ENCODE measurements at places on chromosomes 12 and 14. TPM values are rescaled to one million over a fixed set of nuclear protein-coding genes. Genes with fewer than 3 reads are reported as not detected.

The HEATR5A gene
- 15.2 TPM for total RNA-seq

GRCh38 chr14:52020161-52020714 is 30.9 kb downstream of the RTRAF start:
- H3K4me3 ChIP-seq: no peak overlapping the region
- no peak for DNase-seq
- peaks cover 21% of the 10 kb centered on the region for H3K4me1 ChIP-seq
- no peaks in the 10 kb centered on the region for H3K36me3 ChIP-seq
- no peaks in the 10 kb centered on the region for H3K27me3 ChIP-seq
- no peak overlapping the region for H3K27ac ChIP-seq

The LHX5 gene
- not detected for total RNA-seq

The SLC17A8 gene
- total RNA-seq: not detected

- DNase-seq: no peak
- no peaks in the 10 kb centered on the region for H3K4me1 ChIP-seq
- no peaks in the 10 kb centered on the region for H3K27me3 ChIP-seq
- no peaks in the 10 kb centered on the region for H3K36me3 ChIP-seq
Measured at GRCh38 chr12:712172-712863, 40.1 kb upstream of the WNK1 start.

DNA sequence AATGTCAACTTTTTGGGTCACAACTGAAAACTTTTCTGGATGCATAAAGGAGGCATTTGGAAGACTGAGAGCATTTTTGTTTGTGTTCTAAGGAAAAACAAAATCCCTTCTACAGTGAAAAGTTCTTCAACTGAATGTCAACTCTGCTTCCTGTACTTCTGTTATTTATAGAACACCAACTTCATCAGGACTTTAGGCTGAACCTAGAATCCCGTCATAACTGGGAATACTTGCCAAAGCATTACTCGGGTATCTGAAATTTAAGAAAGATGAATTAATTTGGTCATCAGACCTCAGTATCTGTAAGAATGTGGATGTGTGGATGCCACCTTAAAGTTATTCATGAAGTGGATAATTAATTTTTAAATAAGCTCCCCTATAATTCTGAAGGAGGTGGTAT is 73.2 kb downstream of the FERMT2 start:
- H3K27me3 ChIP-seq: no peaks in the 10 kb centered on the region
- peaks cover 57% of the 10 kb centered on the region for H3K36me3 ChIP-seq
- no peak overlapping the region for H3K4me3 ChIP-seq

The PIP4K2C gene
- 11.2 TPM for total RNA-seq

The DLST gene
- total RNA-seq: 157 TPM

The RAD9B gene
- 2.0 TPM for total RNA-seq

GRCh38 chr14:105733081-105734065 is 207.0 kb downstream of the TMEM121 start:
- H3K27ac ChIP-seq: no peak overlapping the region
- no peak overlapping the region for H3K4me3 ChIP-seq
- no peaks in the 10 kb centered on the region for H3K36me3 ChIP-seq
- no peaks in the 10 kb centered on the region for H3K4me1 ChIP-seq
- DNase-seq: no peak

The TAS2R30 gene
- total RNA-seq: not detected
